ENCODE measurements at places on chromosomes 6 and 20.

DNA sequence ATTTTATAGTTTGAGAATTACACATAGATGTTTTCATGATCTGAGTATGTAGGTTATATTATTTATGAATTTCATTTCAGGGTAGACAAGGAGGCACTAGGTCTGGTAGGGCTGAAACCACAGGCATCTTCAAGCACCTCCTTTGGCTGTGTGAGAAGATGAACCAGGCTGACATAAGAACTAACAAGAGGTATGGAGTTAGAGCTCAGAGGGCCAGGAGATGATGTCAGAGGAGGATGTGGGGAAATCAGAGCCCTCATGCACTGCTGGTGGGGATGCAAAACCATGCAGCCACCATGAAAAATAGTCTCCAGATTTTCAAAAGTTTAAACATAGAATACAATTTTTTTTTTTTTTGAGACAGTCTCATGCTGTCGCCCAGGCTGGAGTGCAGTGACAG lies 13.6 kb upstream of the RIPOR3 start:
- DNase-seq, result no peak

GRCh38 chr6:31083742-31084354 lies 28.5 kb downstream of the C6orf15 start:
- DNase-seq, result peak; percentile 25

DNA sequence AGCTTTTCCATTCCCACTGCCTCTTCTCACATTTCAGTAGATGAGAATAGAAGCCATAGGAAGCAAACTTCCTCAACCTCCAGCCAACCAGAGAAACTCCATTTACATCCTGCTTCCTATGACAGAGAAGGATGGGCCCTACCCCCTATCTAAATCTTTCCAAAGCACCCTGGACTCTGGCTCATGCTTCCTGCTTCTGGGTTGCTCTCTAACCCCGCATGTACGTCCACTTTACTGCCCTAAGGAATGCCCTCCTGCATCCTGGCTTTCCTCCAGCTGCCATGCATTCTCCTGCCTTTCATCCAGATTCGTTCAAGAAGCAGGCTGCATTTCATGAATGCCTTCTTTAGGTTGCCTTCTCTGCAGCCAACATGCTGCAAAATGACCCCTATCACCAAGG lies 91.9 kb downstream of the FAM217A start:
- no peak for DNase-seq

DNA sequence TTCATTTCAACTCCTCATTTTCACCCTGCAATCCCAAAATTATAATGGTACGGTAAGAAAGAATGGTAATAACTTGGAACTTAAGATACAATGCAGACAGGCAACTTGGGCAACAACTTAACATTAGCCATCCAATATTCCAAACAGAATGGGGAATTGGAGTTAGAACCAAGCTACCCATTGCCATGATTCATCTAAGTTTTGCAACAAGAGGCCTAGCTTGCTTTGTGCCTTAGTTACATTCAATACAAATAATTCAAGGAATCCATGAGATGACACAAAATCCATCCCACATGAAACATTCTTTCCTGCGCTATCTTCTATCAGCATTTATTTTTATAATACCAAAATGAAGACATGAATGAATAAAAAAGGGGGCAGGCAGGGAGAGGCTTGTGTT lies 28.4 kb downstream of the DCDC2 start:
- no peak for DNase-seq

DNA sequence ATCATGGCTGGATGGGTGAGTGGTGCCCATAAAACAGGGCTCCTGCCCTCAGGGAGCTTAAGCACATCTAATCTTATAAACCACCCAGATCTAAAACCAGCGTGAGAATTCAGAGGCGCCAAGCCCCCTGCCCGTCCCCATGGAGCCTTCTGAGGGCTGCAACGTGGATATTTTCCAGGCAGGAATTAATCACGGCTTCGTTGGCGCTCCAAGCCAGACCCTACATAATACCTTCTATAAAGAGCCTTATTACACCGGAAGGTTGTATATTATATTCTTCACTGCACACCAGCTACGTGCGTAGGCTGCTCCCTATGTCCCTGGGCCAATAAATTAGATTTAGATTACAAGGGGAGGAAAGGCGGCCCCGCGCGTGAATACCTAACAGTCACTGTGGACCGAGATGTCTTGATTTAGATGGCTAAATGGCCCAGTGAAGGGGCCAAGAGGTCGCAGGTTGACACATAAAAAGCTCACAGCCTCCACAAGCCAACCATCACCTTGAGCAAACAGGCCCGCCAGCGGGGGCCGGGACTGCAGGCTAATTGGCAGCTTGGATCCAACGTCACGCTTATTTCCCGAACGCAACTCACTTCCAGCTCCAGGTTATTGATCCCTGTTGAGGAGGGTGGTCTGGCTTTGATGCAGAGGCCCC lies 64.7 kb upstream of the APCDD1L start:
- no peak for DNase-seq

DNA sequence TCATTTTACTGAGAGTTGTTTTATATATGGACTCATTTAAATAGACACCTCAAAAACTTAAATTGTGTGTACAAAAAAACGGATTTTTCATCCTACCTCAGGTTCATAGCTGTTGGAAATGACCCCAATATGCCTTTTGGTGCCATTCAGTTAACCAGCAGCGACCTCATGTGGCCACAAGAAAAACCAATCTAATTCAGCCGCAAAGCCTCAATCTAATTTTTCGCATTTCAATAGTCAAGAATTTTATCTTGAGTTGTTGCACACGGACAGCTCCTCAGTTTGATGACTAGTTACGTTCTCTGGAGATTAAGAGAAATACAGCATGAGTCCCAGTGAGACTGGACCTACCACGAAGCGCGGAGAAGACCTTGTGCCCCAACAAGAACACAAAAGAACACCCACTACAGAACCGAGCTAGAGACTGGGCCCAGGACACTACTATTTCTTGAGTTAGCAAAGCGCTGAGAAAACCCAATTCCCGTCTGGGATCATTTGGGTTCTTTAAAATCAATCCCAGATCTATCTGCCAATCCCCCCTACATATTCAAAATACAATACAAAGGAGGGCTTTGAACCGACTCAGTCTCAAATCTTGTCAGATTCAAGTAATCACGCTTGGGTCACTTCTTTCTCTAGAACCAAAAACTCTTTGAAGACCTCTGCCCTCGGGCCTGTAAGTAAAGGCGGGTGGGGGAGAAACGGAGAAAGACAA lies 1.1 kb downstream of the TCP11 start:
- DNase-seq, result peak; percentile 17

GRCh38 chr20:17785007-17785406 lies 85.2 kb downstream of the BANF2 start:
- DNase-seq, result no peak

Measured in stimulated activated CD4-positive, alpha-beta T cell treated with anti-CD3 and anti-CD28 coated beads, Interleukin-1b, Interleukin-23, amount 100 ng/mL, for 24 hours (primary cell).